T-helper 17 cell (primary cell): ENCODE measurements at places on chromosomes 1 and 21. TPM values are rescaled to one million over a fixed set of nuclear protein-coding genes. Genes with fewer than 3 reads are reported as not detected.

The CA6 gene
- total RNA-seq: not detected

The AADACL3 gene
- total RNA-seq: not detected

The RORC gene
- 42.5 TPM for total RNA-seq

The DRAXIN gene
- 0.17 TPM for total RNA-seq

- DNase-seq: no peak
Measured at GRCh38 chr1:175679981-175680652, 63.3 kb downstream of the TNR start.
